CD4-positive, alpha-beta memory T cell (primary cell): ENCODE measurements at places on chromosomes 7 and 10. TPM values are rescaled to one million over a fixed set of nuclear protein-coding genes. Genes with fewer than 3 reads are reported as not detected.
A peak's percentile ranks its signal among the peaks of the same experiment; 100 is the strongest.

DNA sequence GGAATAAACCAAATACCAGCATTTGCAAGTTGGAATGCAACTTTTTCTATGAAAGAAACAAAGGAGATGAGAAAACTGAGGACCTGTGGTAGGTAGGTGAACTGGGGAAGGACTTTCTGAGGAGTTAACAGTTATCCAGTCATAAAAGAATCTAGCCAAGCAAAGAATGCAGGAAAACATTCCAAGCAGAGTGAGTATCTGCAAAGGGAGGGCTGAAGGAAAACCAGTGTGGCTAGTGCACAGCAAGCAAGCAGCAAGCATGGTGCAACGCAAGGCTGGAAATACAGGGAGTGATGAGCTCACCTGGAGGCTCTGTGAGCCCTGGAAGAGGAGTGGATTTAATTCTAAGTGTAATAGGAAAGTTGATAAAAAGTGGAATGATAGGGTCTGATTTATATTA, 44.0 kb downstream of the RTKN2 start:
- no peaks in the 10 kb centered on the region for H3K4me1 ChIP-seq
- H3K27ac ChIP-seq, result no peak overlapping the region
- no peak overlapping the region for H3K4me3 ChIP-seq
- no peaks in the 10 kb centered on the region for H3K36me3 ChIP-seq
- no peak for DNase-seq

- no peak overlapping the region for H3K27ac ChIP-seq
- no peak overlapping the region for H3K4me3 ChIP-seq
Observed at GRCh38 chr10:44937196-44938005, 22.2 kb upstream of the RASSF4 start.

DNA sequence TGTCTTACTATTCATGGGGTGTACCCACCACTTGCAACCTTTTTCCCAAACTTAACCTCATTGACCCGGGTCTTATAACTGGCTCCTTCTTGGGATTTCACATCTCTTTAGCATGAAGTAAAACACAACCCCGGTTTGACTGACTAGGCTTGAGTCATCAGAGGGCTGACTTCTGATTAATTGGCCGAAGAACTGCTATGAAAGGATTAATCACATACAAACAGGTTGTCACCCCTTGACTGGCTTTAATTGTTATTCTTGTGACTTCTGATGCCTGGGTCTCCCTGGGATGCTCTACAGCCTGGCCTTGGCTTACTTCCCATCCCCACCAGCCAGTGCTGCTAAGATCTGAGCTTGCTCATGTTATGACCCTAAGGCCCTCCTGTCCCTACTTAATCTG, 8.8 kb upstream of the CRPPA start:
- no peaks in the 10 kb centered on the region for H3K27me3 ChIP-seq
- H3K4me1 ChIP-seq, result no peaks in the 10 kb centered on the region
- no peak overlapping the region for H3K4me3 ChIP-seq
- no peak for DNase-seq
- no peaks in the 10 kb centered on the region for H3K36me3 ChIP-seq

DNA sequence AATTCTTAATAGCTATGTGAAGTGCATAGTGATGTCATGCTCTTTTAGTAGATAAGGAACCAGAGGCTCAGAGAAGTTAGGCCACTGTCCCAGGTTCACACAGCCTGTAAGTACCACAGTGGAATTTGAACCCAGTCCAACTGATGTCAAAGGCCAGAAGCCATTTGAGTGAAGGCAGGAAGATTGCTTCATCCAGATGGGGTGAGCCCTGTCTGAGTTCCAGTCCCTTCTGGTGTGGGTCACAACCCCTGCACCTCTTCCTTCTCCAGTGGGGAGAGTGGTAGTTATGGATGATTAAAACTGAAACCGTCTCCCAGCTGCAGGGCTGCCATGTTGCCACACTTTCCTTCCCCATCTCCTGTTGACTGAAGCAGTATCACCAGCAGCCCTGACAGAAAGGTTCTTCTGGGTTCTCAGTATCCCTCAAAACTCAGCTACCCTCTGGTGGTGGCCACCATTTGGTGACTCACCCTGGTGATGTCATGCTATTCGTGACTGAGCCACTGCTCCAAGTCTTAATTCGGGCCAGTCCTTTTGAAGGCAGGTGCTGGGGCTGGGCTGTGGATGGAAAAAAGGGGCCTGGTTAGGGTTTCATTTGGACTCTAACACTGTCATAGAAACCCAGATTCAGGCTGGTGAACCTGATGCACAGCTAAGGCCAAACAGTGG, 1.5 kb upstream of the C10orf95 start:
- peak overlapping the region; percentile 10 for H3K27ac ChIP-seq
- peaks cover 23% of the 10 kb centered on the region for H3K4me1 ChIP-seq
- H3K4me3 ChIP-seq, result no peak overlapping the region
- no peak for DNase-seq
- no peaks in the 10 kb centered on the region for H3K27me3 ChIP-seq

GRCh38 chr7:134823400-134823799, 44.0 kb downstream of the CALD1 start:
- no peaks in the 10 kb centered on the region for H3K27me3 ChIP-seq
- H3K4me3 ChIP-seq, result no peak overlapping the region
- H3K36me3 ChIP-seq, result no peaks in the 10 kb centered on the region
- H3K4me1 ChIP-seq, result no peaks in the 10 kb centered on the region
- no peak overlapping the region for H3K27ac ChIP-seq

- no peak for DNase-seq
- no peaks in the 10 kb centered on the region for H3K4me1 ChIP-seq
- H3K4me3 ChIP-seq, result no peak overlapping the region
- no peak overlapping the region for H3K27ac ChIP-seq
Observed at GRCh38 chr10:52447931-52448353, 133.9 kb downstream of the DKK1 start.

MKX gene
- polyA plus RNA-seq, result not detected

GRCh38 chr7:73851410-73852338, 9.3 kb upstream of the TMEM270 start:
- H3K4me1 ChIP-seq, result peaks cover 17% of the 10 kb centered on the region
- peak; percentile 32 for DNase-seq
- no peak overlapping the region for H3K4me3 ChIP-seq
- no peak overlapping the region for H3K27ac ChIP-seq
- H3K36me3 ChIP-seq, result no peaks in the 10 kb centered on the region
- H3K27me3 ChIP-seq, result no peaks in the 10 kb centered on the region

GRCh38 chr7:37823557-37823956, 24.8 kb upstream of the NME8 start:
- DNase-seq, result no peak
- H3K27me3 ChIP-seq, result no peaks in the 10 kb centered on the region
- H3K4me3 ChIP-seq, result no peak overlapping the region
- no peaks in the 10 kb centered on the region for H3K4me1 ChIP-seq
- no peak overlapping the region for H3K27ac ChIP-seq

SFTPA1 gene
- polyA plus RNA-seq, result not detected

STEAP4 gene
- not detected for polyA plus RNA-seq

DNA sequence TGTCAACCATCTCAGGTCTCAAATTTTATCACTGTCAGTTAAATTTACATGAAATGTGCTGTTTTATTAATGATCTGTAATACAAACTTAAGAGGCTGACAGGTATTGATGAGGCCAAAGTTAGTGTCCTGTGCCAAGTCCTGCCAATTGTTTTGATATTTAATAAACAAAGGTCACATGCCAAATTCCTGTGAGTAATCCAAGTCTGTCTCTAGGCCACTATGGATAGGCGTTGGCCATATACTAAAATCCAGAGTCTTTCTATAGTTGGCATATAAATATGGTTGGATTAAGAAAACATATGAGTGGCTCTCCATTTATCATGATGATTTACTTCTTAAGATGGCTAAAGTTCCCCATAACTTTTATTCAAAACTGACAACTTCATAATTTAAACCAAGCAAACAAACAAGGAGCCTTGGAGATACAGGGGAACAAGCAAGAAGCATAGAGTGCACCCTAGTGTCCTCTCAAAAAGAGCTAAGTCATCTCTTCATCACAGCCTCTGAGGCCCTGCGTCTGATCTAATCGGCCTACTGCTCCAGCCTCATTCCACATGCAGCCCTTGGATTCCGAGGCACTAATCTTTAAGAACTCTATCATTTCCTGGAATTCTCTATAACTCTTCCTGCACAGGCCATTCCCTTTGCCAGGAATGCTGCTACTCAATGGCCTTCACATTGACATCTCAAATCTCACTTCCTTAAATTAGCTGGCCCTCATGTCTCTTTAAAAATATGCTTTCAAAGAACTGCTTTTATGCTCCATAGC, 32.7 kb upstream of the NRCAM start:
- DNase-seq, result no peak
- H3K4me3 ChIP-seq, result no peak overlapping the region
- no peaks in the 10 kb centered on the region for H3K4me1 ChIP-seq
- H3K36me3 ChIP-seq, result peaks cover 4% of the 10 kb centered on the region
- no peaks in the 10 kb centered on the region for H3K27me3 ChIP-seq
- no peak overlapping the region for H3K27ac ChIP-seq

PKD2L1 gene
- not detected for polyA plus RNA-seq

- peaks cover 14% of the 10 kb centered on the region for H3K4me1 ChIP-seq
- no peaks in the 10 kb centered on the region for H3K27me3 ChIP-seq
- no peak overlapping the region for H3K4me3 ChIP-seq
- H3K27ac ChIP-seq, result no peak overlapping the region
- DNase-seq, result no peak
Observed at GRCh38 chr10:45457487-45457886, 83.5 kb downstream of the ALOX5 start.

DNA sequence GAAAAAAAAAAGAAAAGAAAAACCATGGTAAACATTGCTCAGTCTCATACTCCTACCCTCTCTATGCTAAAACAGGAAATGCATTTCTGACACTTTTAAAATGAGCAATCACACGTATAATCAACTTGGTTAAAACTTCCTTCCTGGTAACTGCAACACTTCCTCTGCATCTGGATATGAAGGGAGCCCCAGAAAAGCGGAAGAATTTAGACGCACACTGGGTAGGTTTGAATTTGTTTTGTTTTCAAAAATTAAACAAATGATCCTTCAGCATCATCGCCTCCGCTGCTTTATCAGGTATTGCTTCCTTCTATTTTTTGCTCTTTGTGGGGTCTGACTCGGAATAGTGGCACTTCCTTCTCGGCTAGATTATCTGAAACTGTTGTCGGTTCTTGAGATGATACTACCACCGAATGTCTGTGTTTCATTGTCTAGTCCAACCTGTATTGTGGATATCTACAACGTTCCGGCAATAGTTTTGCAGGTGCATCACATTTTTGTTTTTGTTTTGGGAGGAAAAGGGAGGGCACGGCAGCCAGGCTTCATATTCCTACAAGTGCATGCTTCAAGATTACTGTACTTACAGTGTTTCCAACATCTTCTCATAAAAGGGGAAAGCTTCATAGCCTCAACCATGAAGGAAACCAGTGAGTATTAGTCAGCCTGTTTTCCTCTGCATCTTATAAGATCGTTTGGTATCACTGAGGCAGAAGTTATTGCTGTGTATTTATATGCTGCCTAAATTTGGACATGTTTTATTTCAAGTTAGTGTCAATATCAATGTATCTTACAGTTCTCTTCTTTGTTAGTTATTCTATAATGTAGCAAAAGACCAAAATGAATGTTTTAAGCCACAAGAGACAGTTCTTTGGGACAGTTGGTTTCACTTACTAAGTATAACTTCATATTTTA, at the start of gene PIK3CG:
TSS of gene PIK3CG (plus strand) at position 153 of the 912 bp plus-strand sequence. CDS start 2,280 bp downstream, outside the sequence.
- H3K36me3 ChIP-seq, result peaks cover 20% of the 10 kb centered on the region
- peak within 1 kb of the TSS; percentile 66 for H3K27ac ChIP-seq
- DNase-seq, result peak; percentile 73
- H3K4me3 ChIP-seq, result peak within 1 kb of the TSS; percentile 68
- H3K4me1 ChIP-seq, result peaks cover 67% of the 10 kb centered on the region
- H3K27me3 ChIP-seq, result no peaks in the 10 kb centered on the region

SORCS1 gene
- not detected for polyA plus RNA-seq

- H3K4me1 ChIP-seq, result peaks cover 37% of the 10 kb centered on the region
- no peaks in the 10 kb centered on the region for H3K36me3 ChIP-seq
- peak; percentile 86 for DNase-seq
- H3K4me3 ChIP-seq, result peak within 1 kb of the TSS; percentile 95
- no peaks in the 10 kb centered on the region for H3K27me3 ChIP-seq
Observed at GRCh38 chr10:22316286-22317075, at the start of gene COMMD3. Gene COMMD3 (plus strand): TSS chr10:22316388. CDS start chr10:22316418, 30 bp downstream.

DNA sequence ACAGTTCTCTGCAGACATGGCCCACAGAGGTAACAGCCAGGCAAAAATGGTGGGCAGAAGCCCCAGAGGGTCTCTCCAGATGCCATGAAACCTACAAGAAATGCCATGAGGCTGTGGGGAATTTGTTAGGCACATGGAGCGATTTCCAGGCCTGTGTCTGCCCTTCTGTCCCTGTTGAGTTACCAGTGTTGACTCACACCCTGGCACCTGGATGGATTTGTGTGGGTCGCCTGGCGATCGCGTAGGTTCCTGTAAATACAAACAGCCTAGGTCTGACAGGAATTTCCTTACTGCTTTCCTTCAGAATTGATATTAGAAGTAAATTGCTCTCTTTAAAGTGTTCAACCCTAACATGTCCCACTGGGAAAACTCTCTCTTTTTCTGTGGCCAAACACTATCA, 164.9 kb upstream of the EEPD1 start:
- H3K27ac ChIP-seq, result no peak overlapping the region
- no peaks in the 10 kb centered on the region for H3K27me3 ChIP-seq
- no peaks in the 10 kb centered on the region for H3K4me1 ChIP-seq

- no peak overlapping the region for H3K4me3 ChIP-seq
- no peaks in the 10 kb centered on the region for H3K4me1 ChIP-seq
- H3K27me3 ChIP-seq, result peaks cover 30% of the 10 kb centered on the region
- DNase-seq, result no peak
- H3K27ac ChIP-seq, result no peak overlapping the region
Observed at GRCh38 chr10:129956286-129956670, 7.8 kb downstream of the EBF3 start.

DNA sequence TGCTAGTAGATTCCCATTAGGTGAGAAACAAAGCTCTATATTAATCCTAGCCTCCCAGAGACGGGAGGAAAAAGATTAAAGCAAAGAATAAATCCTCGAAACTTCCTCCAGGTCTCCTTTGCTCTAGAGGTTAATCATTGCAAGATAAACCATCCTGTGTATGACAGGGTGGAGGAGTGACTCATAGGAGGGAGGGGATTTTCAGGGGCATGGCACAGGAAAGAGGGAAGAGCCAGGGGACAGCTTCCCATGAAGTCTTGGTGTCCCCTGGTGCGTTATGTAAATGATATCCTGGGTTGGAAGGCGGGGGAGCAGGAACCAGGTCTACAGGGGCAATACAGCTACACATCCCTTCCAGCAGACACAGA, 780 bp downstream of the CYP3A5 start:
- no peaks in the 10 kb centered on the region for H3K36me3 ChIP-seq
- H3K4me1 ChIP-seq, result peaks cover 6% of the 10 kb centered on the region
- DNase-seq, result no peak
- H3K4me3 ChIP-seq, result no peak overlapping the region
- no peaks in the 10 kb centered on the region for H3K27me3 ChIP-seq

- no peak overlapping the region for H3K4me3 ChIP-seq
- no peaks in the 10 kb centered on the region for H3K36me3 ChIP-seq
- no peak overlapping the region for H3K27ac ChIP-seq
- no peak for DNase-seq
- H3K27me3 ChIP-seq, result no peaks in the 10 kb centered on the region
Observed at GRCh38 chr10:44334621-44335184, 50.2 kb downstream of the CXCL12 start.

LRRD1 gene
- polyA plus RNA-seq, result not detected

- no peak overlapping the region for H3K4me3 ChIP-seq
- H3K4me1 ChIP-seq, result no peaks in the 10 kb centered on the region
- no peak for DNase-seq
Observed at GRCh38 chr10:127832501-127832900, 60.2 kb downstream of the CLRN3 start.

- H3K27me3 ChIP-seq, result no peaks in the 10 kb centered on the region
- H3K4me1 ChIP-seq, result no peaks in the 10 kb centered on the region
- no peaks in the 10 kb centered on the region for H3K36me3 ChIP-seq
- H3K4me3 ChIP-seq, result no peak overlapping the region
- no peak for DNase-seq
- H3K27ac ChIP-seq, result no peak overlapping the region
Observed at GRCh38 chr7:150858236-150859197, 6.2 kb downstream of the AOC1 start.
